Activated T-cell treated with anti-CD3 and anti-CD28 coated beads for 1 hour (primary cell): ENCODE measurements at places on chromosomes 6 and 20.

GRCh38 chr6:122408702-122409458 is 9.4 kb downstream of the HSF2 start:
- DNase-seq, result no peak

DNA sequence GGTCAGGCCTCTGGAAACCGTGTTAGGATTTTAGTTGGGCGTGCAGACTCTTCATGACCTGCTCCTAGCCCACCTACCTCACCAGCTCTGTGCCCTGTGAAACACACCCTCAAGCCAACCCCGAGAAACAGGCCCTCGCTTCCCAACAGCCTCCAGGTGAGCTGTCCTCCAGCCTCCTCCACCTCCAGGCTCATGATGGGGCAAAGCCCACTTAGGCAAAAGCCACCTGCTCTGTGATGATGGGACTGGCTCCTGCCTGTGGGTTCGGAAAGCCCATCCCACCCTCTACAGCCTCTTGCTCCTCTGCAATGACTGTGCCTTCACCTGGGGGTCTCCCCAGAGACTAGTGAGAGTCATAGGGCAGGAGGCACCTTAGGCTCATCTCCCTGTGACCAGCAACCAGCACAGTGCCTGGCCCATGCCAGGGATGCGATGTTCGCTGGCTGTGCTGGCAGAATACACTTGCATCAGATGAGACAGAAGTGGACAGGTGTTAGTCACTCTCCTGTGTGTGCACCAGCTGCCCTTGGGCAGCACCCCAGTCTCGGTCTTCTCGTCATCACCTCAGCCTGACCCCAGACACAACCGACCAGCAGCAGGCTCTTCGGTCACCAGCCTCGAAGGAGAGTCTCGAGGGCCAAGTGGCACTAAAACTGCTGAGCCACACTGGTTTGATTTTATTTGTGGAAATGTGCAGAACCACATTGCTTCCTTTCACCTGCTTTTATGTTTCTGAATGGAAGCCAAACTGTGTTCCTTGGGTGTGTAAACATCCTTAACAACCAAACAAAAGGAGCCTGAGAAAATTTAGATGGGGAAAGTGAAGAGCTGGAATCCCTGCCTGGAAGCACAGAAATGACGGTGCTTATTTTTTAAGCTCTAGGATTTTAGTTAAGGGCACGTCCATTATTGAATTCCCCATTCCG is 10.7 kb downstream of the PXDC1 start:
- DNase-seq, result no peak

- DNase-seq, result no peak
Observed at GRCh38 chr20:9100691-9101090, 31.8 kb downstream of the PLCB4 start.

GRCh38 chr6:163333701-163334663 is 80.5 kb upstream of the QKI start:
- no peak for DNase-seq

DNA sequence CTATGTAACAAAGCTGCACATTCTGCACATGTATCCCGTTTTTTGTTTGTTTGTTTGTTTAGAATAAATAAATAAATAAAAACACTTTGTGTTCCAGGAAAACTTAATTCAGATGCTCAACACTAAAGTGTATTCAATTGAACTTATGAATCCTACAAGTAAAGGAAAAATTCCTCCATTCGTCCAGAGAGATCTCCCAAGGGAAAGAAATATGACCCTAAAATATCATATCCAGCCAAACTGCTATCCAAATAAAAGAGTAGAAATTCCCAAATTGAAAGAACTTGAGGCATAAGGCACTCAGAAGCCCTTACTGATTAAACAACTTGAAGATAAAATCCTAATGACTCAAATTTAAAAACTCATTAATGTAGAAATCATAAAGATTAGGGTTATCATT is 90.4 kb downstream of the MOXD1 start:
- no peak for DNase-seq

DNA sequence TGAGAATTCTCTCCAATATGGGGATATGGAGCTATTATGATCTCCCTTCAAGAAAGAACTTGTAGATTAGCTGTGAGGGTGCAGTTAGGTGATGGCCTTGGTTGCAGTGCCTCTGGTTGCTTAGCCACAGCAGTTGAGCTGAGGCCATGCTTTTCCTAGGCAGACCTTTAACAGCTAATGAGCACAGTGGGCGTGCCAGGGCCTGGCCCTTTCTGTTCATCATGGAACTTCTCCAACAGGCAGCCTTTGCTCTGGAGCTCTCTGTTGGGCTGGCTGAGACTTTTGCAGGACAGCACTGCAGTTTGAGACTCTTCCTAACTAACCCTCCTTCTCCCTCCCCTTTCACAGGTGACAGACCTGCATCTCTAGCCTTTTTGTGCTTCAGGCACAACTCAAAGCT is 39.7 kb upstream of the TMEM170B start:
- no peak for DNase-seq

DNA sequence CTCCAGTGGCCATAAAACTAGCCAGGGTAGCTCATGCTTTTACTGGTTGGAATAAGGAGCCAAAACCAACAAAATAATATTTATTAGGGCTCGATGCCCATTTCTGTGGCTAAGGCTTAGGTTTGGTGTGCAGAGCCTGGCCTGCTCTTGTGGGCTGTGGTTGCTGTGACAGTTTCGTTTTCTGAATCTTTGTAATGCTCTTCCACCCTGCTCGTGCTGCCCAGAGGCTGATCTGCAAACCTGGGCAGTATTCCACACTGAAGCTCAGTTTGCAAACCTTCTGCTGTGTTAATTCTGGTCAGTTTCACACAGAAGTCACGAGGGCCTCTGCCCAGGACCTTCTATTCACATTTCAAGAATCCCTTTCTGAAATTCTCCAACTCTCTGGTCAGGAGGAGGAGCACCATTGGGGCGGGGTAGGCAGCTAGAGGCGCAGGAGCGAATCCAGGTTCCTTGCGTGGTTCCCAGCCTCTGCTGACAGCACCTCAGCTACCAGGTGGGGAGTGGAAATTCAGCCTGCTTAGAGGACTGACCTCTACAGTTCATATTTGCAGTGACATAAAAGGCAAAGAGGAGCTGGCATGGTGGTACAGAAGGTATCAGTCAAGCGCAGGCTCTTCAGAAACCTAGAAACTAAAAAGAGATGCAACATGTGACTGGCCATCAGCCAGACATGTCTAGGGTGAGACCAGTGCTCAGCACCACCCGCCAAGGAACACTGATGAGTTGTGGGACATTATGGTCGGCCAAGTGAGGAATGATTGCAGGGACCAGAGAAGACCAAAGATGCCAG is 14.3 kb upstream of the C20orf144 start:
- no peak for DNase-seq

DNA sequence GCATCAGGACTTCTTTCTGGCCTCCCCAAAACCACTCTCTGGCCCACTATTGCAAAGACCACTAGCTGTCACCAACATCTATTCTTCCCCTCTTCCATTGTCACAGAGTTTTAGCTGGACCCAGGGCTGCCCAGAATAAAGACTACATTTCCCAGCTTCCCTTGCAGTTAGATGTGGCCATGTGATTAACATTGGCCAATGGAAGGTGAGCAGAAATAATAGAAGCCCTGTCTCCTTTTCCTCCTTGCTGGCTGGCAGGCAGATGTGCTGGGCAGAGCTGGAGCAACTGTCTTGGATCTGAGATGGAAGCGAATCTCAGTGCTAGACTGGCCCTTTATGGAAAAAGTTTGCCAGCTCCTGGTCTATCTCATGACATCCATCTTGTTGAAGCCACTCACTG is 97.0 kb downstream of the KCNB1 start:
- no peak for DNase-seq

GRCh38 chr6:111829998-111830397 is 43.3 kb downstream of the FYN start:
- DNase-seq, result no peak

DNA sequence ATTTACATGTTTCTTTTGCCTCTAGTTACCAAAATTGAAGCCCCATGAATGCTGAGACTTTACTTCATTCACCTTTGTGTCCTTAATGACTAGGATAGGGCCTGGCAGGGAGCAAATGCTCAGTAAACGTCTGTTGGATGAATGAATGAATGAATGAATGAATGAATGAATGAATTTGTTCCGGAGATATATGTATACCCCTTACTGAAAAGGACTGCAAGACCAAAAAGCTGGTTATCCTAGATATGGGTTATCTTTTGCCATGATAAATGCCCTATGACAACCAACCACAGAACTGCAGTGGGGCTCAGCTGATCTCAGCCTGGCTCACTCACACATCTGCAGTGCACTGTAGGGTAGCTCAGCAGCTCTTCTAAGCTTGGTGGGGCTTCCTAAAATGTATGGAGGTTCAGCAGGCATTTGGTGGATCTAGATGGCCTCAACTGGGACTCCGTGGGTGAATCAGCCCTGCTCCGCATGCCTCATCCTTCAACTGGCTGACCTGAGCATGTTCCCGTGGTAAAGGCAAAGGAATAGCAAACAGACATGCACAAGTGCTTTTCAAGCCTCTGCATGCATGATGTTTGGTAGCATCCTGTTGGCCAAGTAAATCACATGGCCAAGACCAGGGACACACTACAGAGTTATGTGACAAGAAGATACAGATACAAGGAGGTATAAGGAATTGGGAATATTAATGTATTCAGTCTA is 378.7 kb upstream of the SOX4 start:
- no peak for DNase-seq
